ENCODE measurements at places on chromosomes 6 and 20.

- DNase-seq = peak; percentile 39
Observed at GRCh38 chr20:46709459-46710152, at the start of gene SLC2A10. Gene SLC2A10, plus strand, starts transcription at chr20:46709649. Its CDS starts 88 bp downstream, at chr20:46709737.

GRCh38 chr6:111282515-111282914, 195.2 kb downstream of the SLC16A10 start:
- DNase-seq = no peak

- no peak for DNase-seq
Observed at GRCh38 chr6:961407-961960, 268.5 kb upstream of the EXOC2 start.

- no peak for DNase-seq
Observed at GRCh38 chr20:56391596-56392131, 351 bp downstream of the AURKA start.

GRCh38 chr6:140579918-140580317, 1205.5 kb upstream of the CITED2 start:
- no peak for DNase-seq

GRCh38 chr6:166504100-166504499, 82.4 kb downstream of the RAMACL start:
- no peak for DNase-seq

DNA sequence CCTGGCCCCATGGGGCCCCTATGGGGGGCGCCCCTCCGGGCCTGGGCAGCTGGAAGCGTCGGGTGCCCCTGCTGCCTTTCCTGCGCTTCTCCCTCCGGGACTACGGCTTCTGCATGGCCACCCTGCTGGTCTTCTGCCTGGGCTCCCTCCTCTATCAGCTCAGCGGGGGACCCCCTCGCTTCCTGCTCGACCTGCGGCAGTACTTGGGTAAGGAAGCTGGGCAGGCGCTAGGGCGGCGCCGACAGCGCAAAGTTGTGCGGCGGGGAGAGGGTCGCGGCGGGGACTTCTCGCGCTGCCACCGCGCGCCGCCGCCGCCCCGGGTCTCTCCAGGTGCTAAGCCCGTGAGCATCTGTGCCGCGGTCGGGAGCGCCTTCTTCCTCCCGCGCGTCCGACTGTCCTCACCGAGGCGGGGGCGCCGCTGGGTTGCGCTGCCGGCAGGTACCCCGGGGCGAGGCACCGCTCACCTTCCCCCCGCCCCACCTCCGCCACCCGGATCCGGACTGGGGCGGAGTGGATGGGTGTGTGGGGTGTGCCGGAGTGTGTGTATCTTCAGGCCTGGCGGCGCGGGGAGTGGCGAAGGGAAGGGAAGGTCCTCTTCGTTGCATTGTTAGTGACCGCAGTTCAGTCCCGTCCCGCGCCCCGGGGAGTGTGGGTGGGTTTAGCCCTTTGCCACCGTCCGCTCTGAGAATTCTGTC, 788 bp downstream of the UST start:
- no peak for DNase-seq

DNA sequence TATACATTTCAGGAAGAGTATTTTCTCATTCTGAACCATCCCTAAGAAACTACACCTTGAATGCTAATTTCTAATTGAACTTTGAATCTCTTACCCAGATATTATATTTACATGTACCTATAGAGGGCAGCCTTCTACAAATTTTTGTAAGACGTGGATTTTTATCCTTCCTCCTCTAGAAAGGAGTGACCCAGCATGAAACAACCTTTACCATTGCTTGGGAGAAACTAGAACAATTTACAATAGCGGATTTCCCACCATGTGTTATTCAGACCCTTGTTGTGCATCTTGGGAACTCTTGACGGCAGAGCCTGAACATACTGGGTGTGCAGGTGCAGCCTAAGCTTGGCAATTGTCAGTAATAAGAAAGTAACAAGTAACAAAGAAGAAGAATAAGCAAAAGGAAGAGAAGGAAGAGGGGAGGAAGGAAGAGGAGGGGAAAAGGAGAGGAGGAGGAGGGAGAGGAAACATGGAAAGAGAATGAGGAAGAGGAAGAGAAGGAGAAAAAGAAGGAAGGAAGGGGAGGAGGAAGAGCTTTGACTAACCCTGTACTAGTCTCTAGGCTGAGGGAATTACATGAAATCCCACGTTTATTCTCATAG, 10.8 kb upstream of the TAAR1 start:
- peak; percentile 32 for DNase-seq

DNA sequence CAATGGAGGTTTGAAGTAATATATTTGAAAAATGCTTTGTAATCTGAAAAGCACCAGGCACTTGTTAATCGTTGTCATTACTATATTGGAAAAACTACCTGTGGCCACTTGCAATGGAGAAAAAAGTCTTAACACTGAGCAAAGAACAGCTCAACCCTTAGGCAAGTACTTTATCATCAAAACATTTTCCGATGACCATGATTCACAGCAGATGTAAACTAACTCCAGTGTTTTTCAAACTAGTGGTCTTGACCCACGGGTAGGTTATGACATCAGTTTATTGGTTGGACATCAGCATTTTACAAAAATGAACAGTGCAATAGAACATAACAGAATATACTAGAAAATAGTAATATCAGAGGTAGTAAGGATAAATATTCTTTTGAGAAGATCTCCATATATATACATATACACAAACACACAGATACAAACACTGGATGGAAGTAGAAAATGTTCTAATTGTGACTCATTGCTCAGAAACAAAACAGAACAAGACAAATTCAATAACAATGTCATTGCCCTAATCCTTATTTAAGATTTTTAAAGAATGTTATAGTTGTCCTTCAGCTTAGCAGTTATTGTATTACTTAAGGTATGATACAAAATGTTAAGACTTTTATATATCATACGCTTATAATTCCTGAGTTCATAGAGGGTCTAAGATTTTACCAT, 123.0 kb downstream of the PLCB1 start:
- no peak for DNase-seq

- DNase-seq = no peak
Observed at GRCh38 chr6:128319157-128319556, 201.2 kb downstream of the PTPRK start.

GRCh38 chr6:18317850-18318249, 53.5 kb upstream of the DEK start:
- DNase-seq = no peak

DNA sequence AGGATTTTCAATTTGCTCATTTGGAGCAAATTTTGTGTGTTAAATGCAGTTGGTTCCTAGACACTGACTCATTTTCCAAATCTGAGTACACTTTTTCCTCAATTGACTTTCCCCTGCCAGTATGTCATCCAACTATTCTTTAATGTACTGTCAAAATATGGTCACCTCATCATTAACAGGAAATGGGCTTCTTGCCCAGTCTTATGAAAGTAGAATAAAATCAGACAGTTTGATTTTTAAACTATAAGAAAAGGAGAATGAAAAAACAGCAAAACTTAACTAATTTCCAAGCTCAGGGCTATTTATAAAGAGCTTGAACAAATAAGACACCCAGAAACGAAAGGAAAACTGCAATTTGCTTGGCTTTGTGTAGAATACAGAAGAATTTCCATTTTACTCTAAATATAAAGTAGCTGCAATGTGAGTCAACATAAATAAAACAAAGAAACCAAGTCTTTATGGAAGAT, 43.7 kb upstream of the RAB23 start:
- DNase-seq = no peak

DNA sequence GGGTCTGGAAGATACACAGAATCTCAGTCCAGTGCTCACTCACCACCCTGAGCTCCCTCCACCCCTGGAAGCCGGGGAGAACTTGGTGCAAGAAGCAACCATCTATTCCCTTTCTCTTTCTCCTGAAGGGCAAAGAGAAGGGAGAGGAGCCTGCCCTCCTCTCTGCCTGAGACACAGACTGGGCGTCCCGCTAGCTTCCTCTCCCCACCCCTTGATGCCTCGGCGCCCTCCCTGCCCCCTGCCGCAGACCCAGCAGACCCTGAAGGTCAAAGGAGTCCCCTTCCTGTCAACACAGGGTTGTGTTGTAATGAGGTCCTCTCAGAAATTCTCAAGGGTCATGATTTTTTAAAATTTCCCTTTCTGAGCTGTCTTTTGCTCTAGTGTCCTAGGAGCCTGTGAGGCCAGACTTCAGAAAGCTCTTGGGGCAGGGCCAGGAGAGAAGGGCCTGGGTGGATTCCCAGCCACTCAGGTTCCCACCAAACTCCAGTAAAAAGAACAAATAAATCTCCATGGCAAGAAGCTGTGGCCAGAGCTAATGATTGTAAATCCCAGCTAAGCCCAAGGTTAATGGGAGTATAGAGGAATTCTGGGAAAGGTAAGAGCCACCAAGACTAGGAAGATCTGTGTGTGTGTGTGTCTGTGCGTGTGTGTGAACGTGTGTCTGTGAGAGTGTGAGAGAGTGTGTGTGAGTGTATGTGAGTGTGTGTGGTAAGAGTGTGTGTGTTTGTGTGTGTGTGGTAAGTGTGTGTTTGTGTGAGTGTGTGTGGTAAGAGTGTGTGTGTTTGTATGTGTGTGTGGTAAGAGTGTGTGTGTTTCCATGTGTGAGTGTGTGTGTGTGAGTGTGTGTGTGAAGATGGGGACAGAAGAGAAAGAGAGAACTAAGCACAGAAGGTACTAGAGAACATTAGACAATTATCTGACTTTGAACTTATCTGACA, 1.1 kb upstream of the JPH2 start:
- no peak for DNase-seq

- no peak for DNase-seq
Observed at GRCh38 chr20:45940469-45940868, 6.0 kb downstream of the PCIF1 start.

DNA sequence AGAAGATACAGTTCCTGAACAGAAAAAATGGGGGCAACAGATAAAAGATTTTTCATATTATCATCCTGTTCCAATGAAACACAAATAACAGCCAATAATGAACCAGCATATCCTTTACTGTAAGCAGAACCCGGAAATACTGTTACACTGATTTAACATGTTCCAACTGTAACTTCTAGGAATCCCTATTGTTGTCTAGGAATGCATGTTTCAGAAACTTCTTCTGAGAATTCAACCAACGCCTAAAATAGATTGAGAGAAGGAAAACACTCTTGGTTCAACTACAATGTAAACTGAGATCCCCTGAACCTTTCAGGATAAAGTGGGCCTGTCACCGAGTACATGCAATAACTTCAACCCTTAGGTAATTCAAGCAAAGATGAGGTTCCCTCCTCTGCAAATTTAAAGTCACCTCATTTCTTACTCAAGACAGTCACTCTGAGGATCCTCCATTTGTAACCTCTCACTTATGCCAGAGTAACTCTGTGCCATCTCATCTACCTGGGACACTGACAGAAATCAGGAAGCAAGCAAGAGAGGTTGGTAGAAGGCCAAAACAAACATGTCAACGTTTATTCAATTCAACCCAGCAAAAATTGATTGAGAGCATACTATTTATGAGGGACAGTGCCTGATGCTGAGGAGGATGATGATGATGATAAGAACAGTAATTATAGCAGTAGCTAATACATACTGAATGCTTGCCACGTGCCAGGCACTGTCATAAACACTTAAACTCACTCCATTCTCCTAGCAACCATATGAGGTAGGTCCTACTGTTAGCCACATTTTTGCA, 14.1 kb downstream of the UBE3D start:
- no peak for DNase-seq

DNA sequence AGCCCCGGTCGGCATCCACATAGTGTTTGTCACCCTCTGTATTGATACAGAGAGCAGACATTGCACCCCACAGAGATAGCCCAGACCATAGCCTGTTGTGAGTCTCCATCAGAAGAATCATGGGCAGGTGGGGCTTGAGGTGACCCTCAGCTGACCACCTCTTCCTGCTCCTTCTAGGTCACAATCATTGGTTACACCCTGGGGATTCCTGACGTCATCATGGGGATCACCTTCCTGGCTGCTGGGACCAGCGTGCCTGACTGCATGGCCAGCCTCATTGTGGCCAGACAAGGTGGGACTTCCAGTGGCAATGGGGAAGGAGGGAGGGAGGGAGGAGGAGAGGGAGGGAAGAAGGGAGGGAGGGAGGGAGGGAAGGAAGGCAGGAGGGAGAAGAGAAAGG, 61.4 kb upstream of the RIN2 start:
- DNase-seq = no peak

DNA sequence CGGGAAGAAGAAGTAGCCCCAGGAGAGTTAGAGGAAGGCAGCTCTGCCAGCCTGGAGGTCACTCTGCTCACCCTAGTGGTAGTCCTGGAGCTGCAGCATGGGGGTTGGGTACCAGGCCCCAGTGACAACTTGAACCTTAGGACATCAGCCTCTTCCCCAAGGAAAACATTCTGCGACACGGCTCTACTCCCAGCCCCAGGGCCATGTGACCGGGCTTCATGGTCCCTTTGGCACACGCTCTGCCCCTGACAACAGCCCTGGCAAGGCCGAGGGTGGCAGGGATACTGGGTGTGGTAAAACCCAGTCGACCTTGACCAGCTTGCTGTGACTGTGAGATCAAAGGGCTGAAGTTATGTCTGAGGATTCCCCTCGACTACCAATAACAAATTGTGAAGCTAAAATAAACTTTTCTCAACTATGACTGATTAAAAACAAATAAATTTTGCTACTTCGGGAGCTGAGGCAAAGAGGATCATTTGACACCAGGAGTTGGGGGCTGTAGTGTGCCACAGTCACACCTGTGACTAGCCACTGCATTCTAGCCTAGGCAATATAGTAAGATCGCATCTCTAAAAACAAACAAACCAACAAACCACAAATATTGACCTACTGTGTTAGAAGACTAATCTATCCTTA, 24.4 kb upstream of the ARID1B start:
- DNase-seq = peak; percentile 61

DNA sequence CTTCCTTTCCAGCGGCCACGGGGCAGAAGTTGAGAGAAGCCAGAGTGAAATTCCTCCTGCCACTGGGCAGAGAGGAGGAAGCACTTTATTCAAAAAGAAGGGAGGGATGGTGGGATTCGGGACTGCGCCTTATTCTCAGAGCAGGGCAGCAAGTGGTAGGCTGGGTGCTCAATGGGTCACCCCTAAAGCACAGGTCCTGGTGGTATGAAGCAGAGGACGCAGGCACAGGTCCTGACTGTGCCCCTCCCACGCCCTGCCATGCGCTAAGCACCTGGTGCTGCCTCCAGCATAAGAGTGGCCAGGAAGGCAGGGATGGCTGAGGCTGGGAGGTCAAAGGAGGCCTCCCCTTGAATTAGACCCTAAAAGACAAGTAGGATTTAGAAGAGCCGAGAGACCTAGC, 4.9 kb upstream of the GRM4 start:
- no peak for DNase-seq

GRCh38 chr6:112640891-112641290, 293.8 kb downstream of the RFPL4B start:
- DNase-seq = no peak

DNA sequence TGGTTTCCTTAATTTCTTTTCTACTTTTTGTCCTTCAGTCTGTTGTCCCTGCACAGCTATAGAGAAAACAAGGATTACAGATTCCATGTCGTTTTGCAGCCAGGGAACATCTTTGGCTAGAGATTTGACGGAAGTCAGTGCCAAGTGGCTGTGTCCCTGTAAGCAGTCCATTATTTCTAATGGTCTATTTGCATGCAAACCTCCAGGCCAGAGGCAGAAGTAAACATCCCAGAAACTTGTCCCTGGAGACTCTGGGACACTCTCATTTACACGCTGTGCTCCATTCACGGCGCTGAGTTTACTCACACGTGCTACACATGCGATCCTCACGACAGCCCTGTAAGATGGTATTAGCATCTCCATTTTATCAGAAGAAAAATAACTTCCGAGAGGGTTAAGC, 355.5 kb downstream of the PRKN start:
- DNase-seq = no peak
